ENCODE measurements at places on chromosomes 13 and 19. TPM values are rescaled to one million over a fixed set of nuclear protein-coding genes. Genes with fewer than 3 reads are reported as not detected.

GRCh38 chr19:45595814-45596213 is 6.2 kb downstream of the GPR4 start:
- DNase-seq, result no peak

- DNase-seq, result no peak
Observed at GRCh38 chr19:55088021-55088451, 12.4 kb downstream of the EPS8L1 start.

The LRRC4B gene
- 0.09 TPM for total RNA-seq

The GPR42 gene
- total RNA-seq, result not detected
